ENCODE measurements at places on chromosomes 4 and X.

GRCh38 chr4:123350191-123350544, 46.4 kb upstream of the SPRY1 start:
- peak; percentile 75 for DNase-seq

GRCh38 chr4:178553201-178553600, 1111.0 kb upstream of the AGA start:
- no peak for DNase-seq

GRCh38 chrX:21747558-21747957, 10.4 kb downstream of the SMPX start:
- DNase-seq: no peak

DNA sequence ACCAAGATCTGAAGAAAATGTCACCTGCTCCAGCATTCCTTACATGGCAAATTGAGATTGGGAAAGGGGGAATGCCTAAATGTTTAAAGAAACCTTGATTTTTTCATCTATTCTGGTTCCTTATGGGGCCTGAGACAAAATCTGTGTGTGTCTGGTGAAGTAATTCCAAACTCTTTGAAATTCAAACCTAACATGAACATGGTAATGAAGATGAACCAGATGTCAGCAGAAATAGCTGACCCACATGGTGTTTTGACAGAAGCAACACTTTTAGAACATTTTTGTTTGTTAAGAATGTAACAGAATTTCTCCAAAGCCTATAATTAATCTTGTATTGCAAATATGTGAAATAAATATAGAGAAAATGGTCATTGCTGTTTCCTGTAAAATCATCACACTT, 133.0 kb downstream of the PARM1 start:
- no peak for DNase-seq

DNA sequence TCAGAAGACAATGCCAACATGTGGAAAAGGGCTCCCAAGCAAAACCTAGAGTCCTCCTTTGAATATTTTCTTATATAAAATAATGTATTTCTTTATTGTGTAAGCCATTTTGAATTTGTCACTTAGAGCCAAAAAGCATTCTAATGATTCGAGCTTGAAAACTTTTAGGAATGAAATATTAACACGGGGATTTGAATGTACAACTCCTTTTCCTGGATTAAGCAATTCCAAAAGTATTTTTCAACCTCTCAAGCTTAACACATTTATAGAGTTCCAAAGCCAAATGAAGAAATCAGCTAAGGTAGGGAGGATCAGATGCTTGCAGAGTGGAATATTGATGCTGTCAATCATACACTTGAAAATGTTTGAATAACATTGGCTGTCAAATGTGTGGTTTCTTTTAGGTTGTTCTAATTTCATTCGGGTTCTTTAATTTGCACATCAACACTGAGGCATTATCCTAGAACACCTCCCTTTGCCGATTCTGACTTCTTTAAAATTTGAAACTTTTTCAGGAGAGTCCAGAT, 67.2 kb upstream of the ETNPPL start:
- no peak for DNase-seq

DNA sequence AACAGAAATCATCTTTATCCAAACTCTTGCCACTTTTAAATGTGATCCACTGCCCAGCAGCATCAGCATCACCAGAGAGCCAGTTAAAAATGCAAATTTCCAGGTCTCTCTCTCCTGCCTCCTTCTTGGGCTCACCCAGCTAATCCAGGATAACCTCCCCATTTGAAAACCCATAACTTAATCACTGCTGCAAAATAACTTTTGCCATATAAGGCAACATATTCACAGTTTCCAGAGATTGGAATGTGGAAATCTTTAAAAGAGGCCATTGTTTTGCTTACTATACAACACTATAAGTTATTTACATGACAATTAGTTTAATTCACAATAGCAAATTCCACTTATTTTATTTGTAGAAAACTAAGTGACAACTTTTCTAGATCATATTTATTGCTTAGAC, 4.8 kb upstream of the EXOSC9 start:
- no peak for DNase-seq

DNA sequence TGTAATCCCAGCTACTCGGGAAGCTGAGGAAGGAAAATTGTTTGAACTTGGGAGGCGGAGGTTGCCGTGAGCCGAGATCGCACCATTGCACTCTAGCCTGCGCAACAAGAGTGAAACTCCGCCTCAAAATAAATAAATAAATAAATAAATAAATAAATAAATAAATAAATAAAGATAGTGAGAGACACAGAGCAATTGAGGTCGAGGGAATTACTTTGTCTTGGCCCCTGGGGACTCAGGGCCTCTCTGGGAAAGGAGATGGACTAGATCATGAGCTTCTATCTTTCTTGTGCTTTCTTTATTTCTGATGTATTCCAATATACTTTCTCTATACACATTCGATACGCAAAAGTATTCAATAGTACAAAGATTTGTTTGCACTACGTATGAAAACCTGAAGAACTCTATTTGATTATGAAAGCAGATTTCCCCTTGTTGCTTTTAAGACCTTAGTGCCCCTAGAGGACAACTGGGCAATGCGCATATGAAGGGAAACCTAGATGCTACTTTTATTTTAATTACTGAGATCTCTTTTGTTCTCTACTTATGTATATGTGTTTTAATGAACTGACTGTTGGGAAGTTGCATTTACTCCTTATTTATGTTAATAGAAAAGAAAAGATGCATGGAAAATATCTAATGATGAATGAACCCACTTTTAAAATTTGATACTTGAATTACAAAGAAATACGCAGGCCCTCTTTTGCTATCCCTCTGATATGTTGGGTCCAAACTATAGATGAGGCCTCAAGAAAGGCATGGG, 12.8 kb upstream of the ELOVL6 start:
- peak; percentile 32 for DNase-seq

DNA sequence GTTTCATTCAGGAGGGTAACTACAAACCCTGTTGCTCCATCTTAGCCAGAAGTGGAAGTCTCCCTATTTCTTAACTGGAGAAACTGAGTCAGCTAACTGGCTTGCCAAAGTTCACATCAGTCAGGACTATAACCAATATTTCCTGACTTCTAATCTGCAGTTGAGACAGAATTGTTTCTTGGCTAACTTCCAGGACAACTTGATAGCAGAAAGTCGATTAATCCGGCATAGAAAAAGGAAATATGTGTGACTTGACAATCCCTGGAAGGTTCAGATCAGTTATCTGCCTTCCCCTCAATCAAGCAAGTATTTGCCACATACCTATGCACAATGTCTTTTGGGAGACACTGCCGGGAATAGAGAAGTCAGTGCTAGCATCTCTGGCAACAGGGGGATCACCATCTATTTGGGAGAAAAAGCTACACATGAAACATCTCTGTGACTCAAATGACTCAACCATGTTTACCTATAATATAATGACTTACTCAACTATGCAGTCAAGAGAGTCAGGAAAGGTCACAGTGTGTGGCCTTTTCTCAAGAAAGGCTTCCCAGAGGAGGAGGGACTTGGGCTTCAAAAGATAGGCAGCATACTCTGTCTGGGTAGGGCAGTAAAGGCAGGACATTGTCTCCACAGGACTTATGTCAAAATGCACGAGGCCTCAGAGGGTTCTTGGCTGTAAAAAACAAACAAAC, 12.4 kb upstream of the LONRF3 start:
- DNase-seq: no peak

GRCh38 chr4:184782731-184783373, 42.9 kb downstream of the ACSL1 start:
- DNase-seq: no peak

- peak; percentile 23 for DNase-seq
Measured at GRCh38 chrX:135112096-135112729, 8.1 kb downstream of the ETDB start.

DNA sequence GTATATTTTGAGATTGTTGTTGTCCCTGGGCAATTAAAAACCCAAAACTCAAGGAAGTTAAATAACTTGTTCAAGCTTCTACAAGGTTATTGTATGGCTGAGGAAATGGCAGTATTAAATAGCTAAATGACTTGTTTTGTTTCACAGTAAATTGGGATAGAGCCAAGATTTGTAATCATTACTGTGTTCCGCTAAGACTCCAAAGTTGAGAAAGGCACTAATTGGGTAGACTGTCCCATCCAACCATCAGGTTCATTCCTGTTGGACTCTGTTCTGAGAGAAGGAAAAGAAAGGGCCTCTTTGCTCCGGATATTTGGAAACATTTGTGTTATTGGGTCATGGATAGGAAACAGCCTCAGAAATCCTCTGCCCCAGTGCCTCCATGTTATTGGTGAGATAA, 82.2 kb downstream of the DCLK2 start:
- DNase-seq: no peak

DNA sequence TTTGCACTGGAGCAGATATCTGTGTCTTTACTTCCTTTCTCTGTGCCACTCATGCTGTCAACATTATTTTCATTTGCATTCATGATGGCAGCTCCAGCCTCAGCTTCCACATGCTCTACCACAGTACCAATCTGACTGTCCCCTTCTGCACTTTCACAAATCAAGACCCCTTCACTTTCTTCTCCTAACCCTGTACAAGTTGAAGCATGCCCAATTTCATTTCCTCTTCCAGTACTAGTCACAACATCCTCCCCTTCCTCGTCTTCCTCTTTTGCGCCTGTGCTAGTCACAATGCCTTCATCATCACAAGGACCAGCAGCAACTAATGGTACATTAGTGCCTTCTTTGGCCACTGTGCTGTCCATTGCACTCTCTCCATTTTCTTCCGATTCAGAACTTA, 26.5 kb downstream of the BOD1L1 start:
- no peak for DNase-seq

DNA sequence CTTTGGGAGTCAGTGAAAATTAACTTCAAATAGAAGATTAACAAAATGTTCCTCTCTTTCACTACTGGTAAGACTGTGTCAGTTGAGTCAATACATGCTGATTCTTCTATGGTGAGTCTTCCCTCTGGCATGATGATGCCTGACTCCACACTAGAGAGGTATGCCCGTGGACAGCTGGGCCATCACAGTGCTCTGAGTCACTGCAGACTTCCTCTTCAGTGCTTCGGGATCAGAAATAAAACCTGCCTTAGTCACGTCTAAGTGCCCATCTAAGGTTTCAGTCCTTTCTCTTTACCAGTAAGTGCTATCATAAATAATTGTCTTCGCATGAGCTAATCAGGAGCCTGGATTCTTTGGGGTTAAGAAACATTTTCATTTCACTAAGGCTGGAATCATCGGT, 1.6 kb upstream of the ASB5 start:
- peak; percentile 98 for DNase-seq

GRCh38 chrX:106874075-106874474, 29.1 kb downstream of the RIPPLY1 start:
- DNase-seq: no peak

- no peak for DNase-seq
Measured at GRCh38 chr4:6031846-6032245, 13.6 kb upstream of the C4orf50 start.

DNA sequence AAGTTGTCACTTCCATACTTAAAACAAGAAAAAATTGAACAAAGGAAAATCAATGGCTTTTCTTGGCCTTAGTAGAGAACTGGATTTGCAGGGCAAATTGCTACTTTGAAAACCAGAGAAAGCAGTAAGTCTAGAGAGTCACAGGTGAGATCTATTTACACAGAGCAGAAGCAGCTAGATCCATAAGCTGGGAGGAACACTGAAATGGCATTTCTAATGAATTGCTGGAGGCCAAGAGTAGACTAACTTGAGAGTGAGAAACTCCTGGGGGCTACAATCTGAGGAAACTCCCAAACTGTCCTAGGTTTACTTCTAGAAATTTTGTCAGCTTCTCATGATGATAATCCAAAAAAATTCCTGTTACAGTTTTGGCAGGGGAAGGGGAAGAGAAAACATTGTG, 133.3 kb downstream of the SPCS3 start:
- DNase-seq: no peak

DNA sequence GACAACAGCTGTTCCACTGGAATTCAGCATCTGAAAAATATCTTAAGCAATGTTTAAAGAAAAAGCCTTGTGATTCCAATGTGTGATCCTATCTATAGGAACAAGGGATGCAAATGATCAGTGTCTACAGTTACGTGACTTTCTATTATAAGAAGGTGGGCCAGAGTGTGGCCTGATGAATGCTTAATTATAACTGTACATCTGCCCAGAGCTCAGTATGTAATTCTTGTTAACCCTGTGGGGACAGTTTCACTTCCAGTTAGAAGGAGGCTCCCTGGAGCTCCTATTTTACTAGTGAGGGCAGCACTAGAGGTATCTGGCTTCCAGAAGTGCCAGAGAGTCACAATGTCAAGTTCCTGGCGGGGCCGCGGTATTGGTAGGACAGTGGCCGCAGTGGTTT, 288.5 kb downstream of the USP46 start:
- DNase-seq: no peak

All from mammary epithelial cell (primary cell).